ENCODE measurements at places on chromosomes 4 and X.

- peaks cover 10% of the 10 kb centered on the region for H3K27me3 ChIP-seq
- H3K27ac ChIP-seq: no peak overlapping the region
- H3K4me3 ChIP-seq: no peak overlapping the region
- H3K36me3 ChIP-seq: no peaks in the 10 kb centered on the region
Observed at GRCh38 chr4:57059890-57060716, 50.1 kb downstream of the IGFBP7 start.

- H3K36me3 ChIP-seq: no peaks in the 10 kb centered on the region
- peaks cover 60% of the 10 kb centered on the region for H3K27me3 ChIP-seq
- no peak overlapping the region for H3K27ac ChIP-seq
- no peak for DNase-seq
Observed at GRCh38 chrX:137545711-137546651, 19.9 kb upstream of the ZIC3 start.

GRCh38 chrX:41481264-41482109 lies 34.3 kb downstream of the NYX start:
- H3K4me1 ChIP-seq: no peaks in the 10 kb centered on the region
- no peaks in the 10 kb centered on the region for H3K27me3 ChIP-seq
- no peak overlapping the region for H3K27ac ChIP-seq
- DNase-seq: no peak
- H3K36me3 ChIP-seq: no peaks in the 10 kb centered on the region
- H3K4me3 ChIP-seq: no peak overlapping the region

GRCh38 chr4:124641715-124642381 lies 70.7 kb downstream of the ANKRD50 start:
- no peaks in the 10 kb centered on the region for H3K36me3 ChIP-seq
- H3K4me1 ChIP-seq: no peaks in the 10 kb centered on the region
- H3K4me3 ChIP-seq: no peak overlapping the region
- H3K27me3 ChIP-seq: peaks cover 3% of the 10 kb centered on the region
- H3K27ac ChIP-seq: no peak overlapping the region

GRCh38 chrX:31572360-31572759 lies 500.5 kb upstream of the FTHL17 start:
- no peak overlapping the region for H3K4me3 ChIP-seq
- no peak for DNase-seq
- no peaks in the 10 kb centered on the region for H3K27me3 ChIP-seq
- H3K27ac ChIP-seq: no peak overlapping the region
- H3K4me1 ChIP-seq: no peaks in the 10 kb centered on the region

DNA sequence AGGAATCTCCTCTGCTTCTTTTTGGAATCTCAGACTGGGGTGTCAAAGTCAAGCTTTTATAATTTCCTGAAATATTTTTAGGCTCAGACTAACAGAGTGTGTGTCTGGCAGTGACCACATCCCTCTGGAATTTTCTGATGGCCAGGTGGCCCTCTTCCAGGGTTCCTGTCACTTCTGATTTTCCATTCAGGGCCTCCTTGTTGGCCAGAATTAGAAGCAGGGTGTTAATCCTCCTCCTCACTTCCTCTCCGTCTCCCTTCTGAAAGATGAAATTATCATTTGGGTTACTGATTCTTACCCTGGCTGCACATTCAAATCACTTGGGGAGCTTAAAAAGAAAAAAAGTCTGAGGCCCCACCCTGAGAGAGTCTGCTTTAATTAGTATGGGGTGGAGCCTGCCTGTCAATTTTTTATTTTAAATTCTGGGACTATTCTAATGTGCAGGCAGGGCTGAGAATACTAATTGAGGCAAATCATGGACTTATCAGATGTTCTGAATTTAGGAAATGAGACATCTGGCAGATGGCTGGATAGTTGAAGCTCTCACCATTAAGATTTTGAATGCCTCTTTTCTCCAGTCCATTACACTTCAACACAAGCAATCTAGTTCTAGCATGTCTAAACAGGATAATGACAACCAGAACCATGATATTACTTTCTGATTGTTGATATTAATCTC lies 43.2 kb downstream of the HAND2 start:
- H3K36me3 ChIP-seq: no peaks in the 10 kb centered on the region
- H3K27ac ChIP-seq: no peak overlapping the region
- no peak for DNase-seq
- H3K4me3 ChIP-seq: no peak overlapping the region
- no peaks in the 10 kb centered on the region for H3K27me3 ChIP-seq

DNA sequence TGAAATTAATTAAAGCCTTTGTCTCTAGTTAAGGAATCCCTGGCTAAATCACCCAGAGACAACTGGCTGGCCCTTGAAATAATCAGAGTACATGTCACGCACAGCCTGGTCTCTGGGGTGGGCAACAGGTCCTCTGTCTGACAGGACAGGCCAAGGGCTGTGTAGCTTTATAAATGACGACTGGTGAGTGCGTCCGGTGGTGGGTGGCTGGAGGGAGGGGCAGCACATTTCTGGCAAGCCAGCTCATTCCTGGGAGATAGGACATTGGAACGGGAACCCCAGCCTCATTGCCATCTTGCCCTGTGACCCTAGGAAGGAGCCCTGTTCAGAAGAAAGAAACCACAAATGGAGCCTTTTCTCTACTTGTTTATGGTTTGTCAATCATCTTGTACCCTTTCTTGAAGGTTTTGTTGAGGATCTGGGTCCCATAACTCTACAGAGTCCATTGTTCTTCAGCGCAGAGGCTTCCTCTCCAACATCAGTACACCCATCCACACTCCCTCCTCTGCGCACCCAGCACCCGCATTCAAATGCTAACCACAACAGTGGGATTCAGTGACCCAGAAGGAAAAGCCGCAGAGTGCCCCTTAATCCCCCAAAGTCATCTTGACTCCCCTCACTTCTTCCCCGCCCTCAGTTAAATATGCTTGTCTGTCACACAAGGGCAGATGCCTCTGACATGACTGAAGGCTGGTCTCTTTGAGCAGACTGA lies 368.1 kb downstream of the UNC5C start:
- no peak overlapping the region for H3K4me3 ChIP-seq
- no peak for DNase-seq
- H3K27me3 ChIP-seq: no peaks in the 10 kb centered on the region

DNA sequence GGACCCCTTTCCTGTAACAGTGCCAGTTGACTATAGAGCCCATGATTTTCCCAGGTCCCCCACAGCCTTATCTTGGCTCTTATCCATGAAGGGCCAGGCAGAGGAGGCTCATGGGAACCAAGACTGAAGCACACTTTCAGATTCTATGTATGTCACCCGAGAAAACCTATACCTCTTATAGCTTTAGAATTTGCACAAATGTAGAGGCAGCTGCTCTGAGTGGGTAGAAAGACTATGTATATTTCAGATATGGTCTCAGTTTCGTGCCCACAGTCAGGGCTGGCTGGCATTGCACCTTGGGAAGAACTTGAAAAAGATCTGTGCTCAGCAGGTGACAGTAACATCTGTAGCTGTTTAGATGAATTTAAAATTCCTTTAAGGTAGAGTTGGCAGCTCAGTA lies 8.3 kb upstream of the LNX1 start:
- H3K27me3 ChIP-seq: peaks cover 18% of the 10 kb centered on the region
- no peak for DNase-seq
- H3K4me3 ChIP-seq: no peak overlapping the region
- no peaks in the 10 kb centered on the region for H3K4me1 ChIP-seq
- no peaks in the 10 kb centered on the region for H3K36me3 ChIP-seq

GRCh38 chr4:93983140-93983539 lies 154.6 kb downstream of the ATOH1 start:
- H3K27ac ChIP-seq: no peak overlapping the region
- no peak for DNase-seq
- no peaks in the 10 kb centered on the region for H3K4me1 ChIP-seq
- no peak overlapping the region for H3K4me3 ChIP-seq

GRCh38 chr4:179110356-179110755 lies 1668.1 kb upstream of the AGA start:
- H3K27ac ChIP-seq: no peak overlapping the region
- DNase-seq: no peak
